Skeletal muscle cell (primary cell): ENCODE measurements at places on chromosomes 1 and 21.

DNA sequence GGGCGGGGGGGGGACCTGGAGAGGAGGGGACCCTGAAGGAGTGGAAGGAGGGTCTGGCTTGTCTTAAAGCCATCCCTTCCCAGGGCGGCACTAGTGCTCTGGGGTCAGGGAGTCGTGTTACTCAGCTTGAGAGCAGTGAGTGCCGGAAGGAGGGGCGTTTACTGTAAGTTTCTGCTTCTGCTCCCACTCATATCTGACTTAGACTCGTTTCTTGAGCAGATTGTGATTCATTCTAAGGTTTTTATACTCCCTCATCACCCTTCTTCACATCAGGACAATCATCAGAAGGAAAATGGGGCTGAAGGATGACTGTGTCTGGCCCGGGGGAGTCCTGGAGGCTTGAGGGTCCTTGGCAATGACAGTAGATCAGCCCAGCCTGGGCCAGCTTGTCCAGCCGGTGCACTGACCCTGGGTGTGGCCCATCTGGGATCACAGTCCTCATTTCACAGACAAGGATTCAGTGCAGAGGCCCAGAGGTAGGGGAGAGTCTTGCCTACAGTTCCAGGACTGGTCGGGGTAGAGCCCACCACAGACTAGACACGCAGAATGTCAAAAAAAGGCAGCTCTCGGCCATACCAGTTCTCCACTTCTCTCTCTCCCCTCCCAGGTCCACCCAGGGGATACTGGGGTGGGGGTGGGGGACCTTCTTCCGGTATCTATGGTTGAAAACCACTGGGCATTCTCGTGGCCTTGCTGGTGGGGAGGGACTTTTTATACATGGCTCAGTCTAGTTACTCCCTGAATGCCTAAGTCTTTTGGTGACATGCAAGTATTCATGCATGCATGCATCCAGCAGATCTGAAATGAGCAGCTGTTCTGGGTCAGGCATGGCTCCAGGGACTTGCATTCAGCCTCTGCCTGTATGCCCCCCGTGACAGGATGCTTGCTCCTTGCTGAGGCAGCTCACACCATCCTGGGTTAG is 5.1 kb downstream of the TNFRSF8 start:
- no peak for DNase-seq

DNA sequence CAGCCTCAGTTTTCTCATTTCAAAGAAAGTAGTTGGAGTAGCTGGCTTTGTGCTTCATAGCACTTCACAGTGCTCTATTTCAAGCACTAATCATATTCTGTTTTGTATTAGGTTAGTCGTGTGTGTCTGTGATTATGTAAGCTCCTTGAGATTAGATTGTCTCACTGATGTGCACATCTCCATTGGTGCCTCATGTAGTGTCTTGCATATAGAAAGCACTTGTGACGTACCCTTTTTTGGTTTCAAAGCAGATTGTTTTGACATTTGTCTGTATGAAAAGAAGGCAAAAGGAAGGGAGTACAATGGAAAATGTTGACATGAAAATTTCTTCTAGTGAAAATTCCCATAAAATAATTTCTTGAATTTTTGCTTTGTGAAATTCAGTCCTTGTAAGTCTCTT is 13.9 kb downstream of the BTBD8 start:
- no peak for DNase-seq

- DNase-seq: peak; percentile 91
Observed at GRCh38 chr1:221839782-221840395, 98.0 kb upstream of the DUSP10 start.

DNA sequence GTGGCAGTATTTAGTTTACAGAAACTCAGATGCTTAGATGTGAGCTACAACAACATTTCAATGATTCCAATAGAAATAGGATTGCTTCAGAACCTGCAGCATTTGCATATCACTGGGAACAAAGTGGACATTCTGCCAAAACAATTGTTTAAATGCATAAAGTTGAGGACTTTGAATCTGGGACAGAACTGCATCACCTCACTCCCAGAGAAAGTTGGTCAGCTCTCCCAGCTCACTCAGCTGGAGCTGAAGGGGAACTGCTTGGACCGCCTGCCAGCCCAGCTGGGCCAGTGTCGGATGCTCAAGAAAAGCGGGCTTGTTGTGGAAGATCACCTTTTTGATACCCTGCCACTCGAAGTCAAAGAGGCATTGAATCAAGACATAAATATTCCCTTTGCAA is 59.7 kb upstream of the ZNF326 start:
- no peak for DNase-seq

DNA sequence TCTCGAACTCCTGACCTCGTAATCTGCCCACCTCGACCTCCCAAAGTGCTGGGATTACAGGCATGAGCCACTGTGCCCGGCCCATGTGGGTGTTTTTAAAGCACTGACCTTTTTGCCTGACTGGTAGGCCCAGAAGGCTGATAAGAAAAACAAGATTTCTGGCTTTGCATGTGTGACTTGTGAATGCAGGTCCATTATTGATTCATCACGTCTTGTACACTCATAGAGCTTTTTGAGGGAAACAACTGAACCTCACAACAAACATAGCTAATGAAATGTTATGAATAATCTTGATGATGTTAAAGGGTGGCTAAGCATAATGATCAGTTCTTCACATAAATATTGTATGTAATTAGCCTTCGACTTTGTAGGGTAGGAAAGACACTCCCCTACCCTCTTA is 140.9 kb upstream of the UBE2U start:
- DNase-seq: no peak

DNA sequence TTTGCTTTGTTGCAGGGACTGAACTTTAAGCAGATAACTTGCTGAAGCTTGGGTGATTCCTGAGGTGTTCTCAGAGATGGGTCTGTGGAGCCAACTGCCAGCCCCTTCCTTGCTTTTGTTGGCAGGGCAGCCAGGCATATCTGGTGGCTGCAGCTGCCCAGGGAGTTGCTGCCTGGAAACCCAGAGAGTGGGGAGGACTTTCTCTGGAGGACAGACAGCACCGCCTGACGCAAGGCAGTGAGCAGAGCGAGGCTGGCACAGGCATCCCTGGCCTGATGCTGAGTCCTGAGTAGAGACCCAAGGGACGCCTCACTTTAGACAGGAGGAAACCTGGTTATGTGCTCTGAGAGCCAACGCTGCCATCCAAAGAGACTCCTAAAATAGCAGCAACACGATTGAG is 9.8 kb upstream of the OLFML2B start:
- no peak for DNase-seq

- DNase-seq: no peak
Observed at GRCh38 chr1:111720977-111721786, 18.0 kb downstream of the INKA2 start.

DNA sequence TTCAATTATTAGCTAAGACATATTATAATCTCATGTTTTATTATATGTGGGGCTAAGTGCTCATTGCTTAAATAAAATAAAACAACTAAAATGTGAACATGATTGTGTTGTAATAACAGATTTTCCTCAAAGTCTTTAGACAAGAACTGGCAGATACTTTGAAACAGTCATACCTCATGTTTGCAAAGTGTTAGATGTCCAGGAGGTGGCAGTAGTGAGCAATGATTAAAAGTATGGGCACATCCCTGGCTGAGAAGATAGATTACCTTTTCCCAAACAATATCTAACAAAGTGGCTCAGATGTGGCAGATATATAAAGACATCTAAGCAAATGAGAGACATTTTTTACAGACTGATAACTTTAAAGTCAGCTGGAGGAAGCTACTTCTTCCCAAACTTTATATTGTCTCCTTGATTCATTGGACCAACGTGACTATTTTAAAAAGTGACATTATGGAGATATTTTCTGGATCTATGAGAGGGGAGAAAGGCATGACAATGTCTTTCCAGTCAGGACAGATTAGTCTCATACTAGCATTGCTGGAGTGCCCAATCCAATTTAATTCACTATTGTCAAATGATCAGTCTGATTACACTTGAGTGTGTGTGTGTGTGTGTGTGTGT is 269.8 kb downstream of the S1PR1 start:
- no peak for DNase-seq

- DNase-seq: no peak
Observed at GRCh38 chr1:43639976-43640794, 9.8 kb upstream of the KDM4A start.

DNA sequence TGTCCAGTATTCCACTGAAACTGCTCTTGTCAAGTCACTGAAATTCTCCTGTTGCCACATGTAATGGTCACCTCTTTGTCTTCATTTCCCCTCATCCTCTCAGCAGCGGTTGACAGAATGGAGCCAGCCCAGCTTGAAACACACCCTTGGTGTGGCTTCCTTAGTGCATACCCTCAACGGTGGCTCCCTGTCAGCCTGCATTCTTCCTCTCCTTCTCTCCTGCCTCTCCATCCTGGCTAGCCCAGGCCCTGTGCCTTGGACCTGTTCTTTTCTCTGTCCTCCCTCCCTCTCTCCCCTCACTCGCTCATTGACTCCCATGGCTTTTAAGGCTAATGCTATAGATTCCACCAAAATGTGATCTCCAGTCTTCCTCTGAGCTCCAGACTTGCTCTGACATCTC is 3.7 kb downstream of the FCMR start:
- no peak for DNase-seq

DNA sequence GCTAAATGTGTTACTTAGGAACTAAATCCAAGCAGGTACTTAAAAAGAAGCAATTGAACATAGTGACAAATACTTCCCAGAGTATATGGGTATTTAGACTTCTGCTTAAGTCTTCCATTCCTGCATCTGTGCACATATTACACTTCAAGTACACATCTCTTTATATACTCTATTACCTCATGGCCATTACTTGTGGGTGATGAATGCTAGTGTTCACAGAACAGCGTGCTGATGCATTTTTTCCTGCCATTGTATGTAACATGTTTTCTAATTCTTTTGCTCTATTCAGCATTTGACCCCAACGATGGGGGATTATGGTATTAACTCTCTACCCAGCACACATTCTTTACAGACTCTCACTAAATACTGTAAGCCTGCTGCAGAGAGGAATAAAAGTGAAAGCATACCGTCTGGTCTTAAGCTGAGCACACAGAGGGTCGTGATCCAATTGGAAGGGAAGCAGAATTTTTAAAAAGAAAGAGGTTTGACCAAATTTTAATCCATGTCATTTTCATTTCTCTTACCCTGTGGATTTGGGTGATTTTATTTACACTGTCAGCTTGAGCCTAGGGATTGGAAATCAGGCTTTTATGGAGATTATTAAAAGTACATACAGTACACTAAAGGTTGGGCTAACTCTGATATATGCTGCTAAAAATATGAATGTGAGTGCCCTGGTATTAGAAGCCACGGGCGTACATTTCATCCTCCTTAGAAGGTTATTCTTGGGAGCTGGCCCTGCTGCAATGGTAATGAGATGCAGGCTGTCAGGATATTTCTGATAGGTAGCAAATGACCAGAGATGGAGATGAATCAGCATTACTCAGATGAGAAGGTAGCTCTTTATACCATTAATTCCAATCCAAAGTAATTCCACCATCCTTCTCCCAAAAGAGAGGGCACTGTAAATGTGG is 95.5 kb upstream of the PROX1 start:
- DNase-seq: no peak

- peak; percentile 3 for DNase-seq
Observed at GRCh38 chr1:51472359-51472758, 46.7 kb downstream of the EPS15 start.

- no peak for DNase-seq
Observed at GRCh38 chr1:46646331-46646730, 21.8 kb downstream of the ATPAF1 start.

- no peak for DNase-seq
Observed at GRCh38 chr1:13494712-13495111, 19.1 kb downstream of the LRRC38 start.
